ENCODE measurements at places on chromosomes 13 and 19.

DNA sequence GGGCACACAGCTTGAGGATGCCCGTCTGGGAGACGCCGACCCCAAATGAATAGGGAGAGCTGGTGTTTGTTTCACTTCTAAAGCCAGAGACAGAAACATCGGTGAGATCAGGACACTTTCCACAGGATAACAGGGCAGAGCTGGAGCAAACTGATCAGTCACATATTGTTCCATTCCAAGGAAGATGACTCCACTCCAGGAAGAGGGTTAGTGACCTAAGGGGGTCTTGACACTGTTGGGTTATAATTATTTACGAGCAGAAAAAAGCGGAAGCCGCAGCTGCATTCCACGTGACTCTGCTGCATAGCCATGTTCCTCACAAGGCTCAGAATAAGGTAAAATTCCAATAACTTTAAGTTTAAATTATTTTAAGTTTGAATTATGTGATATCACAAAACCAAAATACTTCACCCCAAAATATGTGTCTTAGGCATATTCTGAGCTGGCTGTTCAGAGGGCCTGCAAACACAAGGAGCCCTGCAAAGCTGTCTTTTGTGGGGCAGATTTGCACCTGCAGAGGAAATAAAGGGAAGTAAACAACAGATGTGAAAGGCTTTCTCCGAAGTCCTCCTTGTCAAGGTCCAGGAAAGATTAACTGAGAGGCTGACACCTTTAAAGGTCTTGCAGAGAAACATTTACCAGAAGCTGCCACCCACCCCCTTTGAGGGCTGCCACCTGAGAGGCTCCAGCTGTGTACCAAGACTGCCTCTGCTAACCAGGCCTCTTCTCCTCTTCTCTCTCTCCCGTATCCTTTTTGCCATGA, 819.2 kb downstream of the UQCRFS1 start:
- DNase-seq, result no peak

GRCh38 chr13:114099918-114100445, 32.4 kb downstream of the RASA3 start:
- DNase-seq, result no peak

GRCh38 chr19:45958769-45959516, 14.7 kb downstream of the NOVA2 start:
- DNase-seq, result no peak

DNA sequence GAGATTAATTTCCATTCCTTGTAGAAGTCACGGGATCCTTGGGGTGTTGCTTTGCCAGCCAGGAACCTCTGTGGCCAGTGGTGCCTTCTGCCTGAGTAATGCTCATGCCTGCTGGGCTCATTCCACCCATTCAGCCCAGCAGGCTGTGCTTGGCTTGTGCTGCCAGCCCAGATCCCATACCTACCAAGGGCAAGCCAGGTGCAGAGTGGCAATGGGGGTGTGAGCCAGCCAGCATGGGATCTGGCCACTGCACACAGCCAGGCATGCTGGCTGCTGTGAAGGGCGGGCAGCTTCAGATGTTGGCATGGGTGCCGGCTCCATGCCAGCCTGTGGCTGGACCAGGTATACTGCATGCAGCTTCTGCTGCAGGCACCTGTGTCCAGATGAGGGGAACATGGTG, 42.5 kb downstream of the WDFY2 start:
- DNase-seq, result no peak

GRCh38 chr19:30911491-30911890, 437.7 kb downstream of the TSHZ3 start:
- DNase-seq, result no peak

GRCh38 chr13:57630661-57631595, 616 bp upstream of the PCDH17 start:
- DNase-seq, result no peak

DNA sequence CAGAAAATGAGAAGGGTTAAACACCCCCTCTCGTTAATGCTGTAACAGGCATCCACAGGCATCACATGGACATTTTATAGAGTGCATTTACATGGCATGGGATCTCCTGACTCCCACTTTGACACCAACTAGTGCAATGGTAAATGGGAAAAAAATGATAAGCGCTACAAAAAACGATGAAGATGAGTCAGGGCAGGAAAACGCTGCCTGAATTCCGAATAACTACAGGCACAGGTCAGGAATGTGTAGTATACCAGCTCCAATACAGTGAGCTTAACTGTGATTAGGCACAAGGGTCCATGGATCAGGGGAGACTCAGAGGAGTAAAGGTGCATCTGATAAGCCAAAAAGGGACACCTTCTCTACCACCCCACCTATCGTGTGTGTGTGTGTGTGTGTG, 223.6 kb downstream of the FOXO1 start:
- no peak for DNase-seq

DNA sequence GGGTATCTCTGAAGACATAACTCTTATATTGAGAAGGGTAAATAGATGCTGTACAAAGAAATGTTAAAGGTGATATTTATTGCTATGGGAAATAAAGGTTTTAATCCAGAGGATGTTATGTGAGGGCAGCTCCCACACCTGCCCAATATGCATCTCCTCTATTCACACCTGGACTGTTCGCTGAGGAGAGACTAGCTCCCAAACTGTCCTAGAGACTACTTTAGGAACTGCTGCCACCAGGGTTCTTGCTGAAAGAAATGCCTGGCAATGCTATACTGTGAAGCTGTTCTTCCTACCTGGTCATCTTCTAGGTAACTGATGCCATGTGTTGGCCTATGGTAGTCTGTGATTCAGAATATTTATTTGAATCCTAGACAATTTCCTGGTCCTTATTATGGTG, 1421.5 kb upstream of the SPRY2 start:
- DNase-seq, result no peak

DNA sequence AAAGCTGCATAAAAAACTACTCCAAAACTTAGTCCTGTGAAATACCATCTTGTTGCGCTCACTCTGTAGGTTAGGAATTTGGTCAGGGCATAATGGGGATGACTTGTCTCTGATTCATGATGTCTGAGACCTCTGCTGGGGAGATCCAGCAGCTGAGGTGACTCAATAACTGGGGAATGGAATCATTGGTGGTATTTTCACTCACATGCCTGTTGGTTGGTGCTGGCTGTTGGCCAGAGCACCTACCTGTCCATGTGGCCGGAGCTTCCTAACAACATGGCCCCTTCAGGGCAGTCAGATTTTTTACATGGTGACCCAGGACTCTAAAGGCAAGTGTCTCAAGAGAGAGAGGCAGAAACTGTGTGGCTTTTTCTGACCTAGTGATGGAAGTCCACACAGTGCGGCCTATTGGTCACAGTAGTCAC, 7.4 kb upstream of the ESD start:
- DNase-seq, result no peak

- DNase-seq, result peak; percentile 93
Observed at GRCh38 chr19:18379803-18380747, 5.9 kb upstream of the GDF15 start.

- DNase-seq, result no peak
Observed at GRCh38 chr19:58107778-58108545, 9.9 kb upstream of the ZSCAN18 start.

DNA sequence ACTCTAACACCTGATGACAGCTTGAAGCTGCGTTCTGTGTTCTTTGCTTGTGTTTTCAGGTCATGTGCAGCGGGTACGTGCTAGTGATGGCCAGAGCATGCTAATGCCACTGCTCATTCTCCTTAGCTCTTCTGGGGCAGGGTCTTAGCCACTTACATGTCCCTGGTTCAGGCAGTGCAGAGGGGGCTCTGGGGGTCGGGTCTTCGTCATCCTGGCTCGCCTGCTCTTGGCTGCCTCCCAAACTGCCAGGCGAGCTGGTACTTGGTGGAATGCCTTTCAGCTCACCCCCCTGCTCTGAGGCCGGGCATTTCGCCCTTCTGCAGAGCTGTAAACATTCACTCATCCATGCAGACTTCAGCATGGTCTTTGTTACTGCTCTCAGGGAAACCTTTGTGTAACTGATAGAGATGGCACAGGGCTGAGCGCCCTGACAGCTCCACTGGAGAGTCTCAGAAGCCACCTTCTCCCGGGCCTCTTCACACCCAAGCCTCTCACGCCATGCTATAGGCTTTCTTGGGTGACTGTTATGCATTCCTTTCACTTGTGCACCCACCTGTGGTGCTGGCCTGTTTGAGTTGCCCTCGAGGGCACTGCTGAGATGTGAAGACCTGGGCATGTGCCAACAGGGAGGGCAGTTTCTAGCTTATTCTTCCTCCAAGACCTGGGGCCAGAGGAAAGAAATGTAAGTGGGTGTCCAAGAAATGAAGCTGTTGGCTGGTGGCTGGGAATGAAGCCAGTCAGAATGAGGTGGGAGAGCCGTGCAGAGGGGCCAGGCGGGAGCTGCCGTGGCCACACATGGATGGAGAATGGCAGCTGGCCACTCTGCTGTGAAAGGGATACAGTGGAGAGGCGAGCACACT, 24.4 kb downstream of the FAM124A start:
- DNase-seq, result no peak

- DNase-seq, result no peak
Observed at GRCh38 chr19:53671663-53672062, 39.9 kb downstream of the DPRX start.

- no peak for DNase-seq
Observed at GRCh38 chr13:111516712-111517640, 196.5 kb downstream of the TEX29 start.

DNA sequence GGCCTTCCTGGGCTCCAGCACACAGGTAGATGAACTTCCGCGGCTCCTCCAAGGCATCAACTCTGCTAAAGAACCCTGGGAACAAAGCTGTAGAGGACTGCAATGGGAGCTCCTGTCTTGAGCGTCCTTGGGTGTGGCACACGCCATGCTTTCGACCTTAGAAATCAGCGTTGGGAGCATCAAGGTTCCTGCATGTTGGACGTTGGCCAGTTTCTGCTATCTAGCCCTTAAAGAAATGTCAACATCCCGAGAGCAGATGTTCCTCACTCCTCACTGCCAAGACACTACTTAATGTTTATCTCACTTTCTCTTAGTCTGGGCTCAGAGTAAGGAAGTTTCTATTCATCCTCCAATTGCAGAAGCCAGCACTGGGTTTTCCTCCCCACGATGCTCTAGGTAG, 70.6 kb upstream of the MEDAG start:
- no peak for DNase-seq

GRCh38 chr19:703651-704446, 4.9 kb upstream of the PALM start:
- peak; percentile 63 for DNase-seq

DNA sequence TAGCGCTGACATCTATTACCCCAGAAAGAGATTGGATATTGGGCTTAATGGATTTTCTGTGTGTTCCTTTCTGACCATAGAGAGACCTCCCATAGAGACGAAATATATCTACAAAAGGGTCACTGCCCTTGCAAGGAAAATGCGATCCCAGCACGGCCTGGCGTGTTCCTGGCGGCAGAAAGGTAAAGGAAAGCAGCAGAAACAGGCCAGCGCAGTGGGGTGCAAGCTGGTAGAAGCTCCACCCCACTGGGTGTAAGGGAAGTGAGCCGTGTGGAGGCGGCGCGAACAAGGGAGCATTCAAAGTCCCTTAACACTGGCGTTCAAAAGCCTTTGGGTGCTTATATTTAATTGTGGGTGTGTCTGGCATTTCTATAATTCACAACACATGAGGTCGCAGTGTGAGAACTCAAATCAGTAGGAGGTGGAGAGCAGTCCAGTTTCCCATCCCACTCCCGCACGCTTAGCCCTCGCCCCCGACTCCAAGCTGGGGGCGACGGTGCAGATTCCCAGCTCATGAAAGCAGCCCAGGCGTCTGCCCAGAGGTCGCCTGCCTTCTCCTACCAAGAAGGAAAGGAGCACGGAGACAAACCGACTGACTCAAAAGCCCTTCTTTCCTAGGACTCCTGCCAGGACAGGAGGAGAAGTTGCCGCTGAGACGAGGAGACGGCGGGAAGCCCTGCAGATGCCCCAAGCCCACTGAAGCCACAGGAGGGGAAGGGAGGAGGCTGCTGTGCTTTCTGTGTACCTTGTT, 478.4 kb downstream of the FOXO1 start:
- DNase-seq, result no peak

GRCh38 chr13:112991609-112992008, 22.6 kb downstream of the MCF2L start:
- no peak for DNase-seq

DNA sequence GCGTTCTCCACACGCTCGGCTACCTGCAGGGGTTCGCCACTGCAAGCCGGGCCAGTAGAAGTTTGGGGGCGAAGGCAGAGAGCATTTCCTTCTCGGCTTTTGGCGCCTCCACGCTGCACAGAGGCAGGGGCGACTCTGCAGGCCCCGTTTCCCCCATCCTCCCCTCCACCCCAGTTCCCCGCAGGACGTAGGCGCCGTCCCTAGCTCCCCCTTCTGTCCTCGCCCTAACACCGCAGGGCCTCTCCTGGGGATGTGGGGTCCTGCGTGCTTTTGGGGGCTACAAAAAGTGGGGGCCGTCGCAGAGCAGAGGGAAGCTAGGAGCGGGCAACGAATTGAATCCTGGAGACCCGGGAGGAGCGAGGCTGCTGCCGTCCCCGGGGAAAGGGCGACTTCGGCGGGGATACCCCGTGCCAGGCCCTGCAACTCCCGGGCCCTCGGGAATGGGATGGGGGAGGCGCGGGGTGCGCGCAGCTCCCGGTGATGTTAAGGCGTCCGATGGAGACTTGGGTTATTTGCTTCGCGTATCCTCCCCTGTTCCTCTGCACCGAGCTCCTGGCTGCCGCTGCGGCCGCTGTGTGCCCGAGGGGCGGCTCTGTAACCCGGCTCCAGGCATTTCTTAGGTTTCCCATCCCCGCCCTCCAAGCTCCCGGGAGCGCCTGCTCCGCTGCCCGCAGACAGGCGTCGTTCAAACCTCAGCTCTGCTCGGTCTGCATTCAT, 255.9 kb upstream of the SOX21 start:
- no peak for DNase-seq

- no peak for DNase-seq
Observed at GRCh38 chr13:53200075-53200474, 171.5 kb downstream of the OLFM4 start.

DNA sequence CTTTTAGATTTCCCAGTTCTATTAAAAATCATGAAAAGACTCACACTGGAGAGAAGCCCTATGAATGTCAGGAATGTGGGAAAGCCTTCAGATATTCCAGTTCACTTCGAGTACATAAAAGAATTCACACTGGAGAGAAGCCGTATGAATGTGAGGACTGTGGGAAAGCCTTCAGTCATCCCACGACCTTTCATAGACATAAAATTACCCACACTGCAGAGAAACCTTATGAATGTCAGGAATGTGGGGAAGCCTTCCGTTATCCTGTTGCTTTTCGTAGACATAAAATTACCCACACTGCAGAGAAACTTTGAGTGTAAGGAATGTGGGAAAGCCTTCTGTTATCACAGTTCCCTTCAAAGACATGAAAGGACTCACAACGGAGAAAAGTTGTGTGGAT, 55.2 kb downstream of the ZNF627 start:
- no peak for DNase-seq
